ENCODE measurements at places on chromosomes 16 and 17. TPM values are rescaled to one million over a fixed set of nuclear protein-coding genes. Genes with fewer than 3 reads are reported as not detected.

MLYCD gene
- 3.0 TPM for total RNA-seq

SLC2A4 gene
- total RNA-seq, result 2.2 TPM

SPATA22 gene
- total RNA-seq, result not detected

KRTAP2-3 gene
- not detected for total RNA-seq

SERPINF2 gene
- total RNA-seq, result 0.56 TPM

FAM20A gene
- total RNA-seq, result 0.44 TPM

CES5A gene
- not detected for total RNA-seq
